ENCODE measurements at places on chromosomes 3 and 15. TPM values are rescaled to one million over a fixed set of nuclear protein-coding genes. Genes with fewer than 3 reads are reported as not detected.

Gene HGD
- total RNA-seq: 0.90 TPM

Gene MRPL3
- 251 TPM for total RNA-seq

Gene GPR27
- total RNA-seq: 2.0 TPM

Gene DUOX1
- total RNA-seq: 0.22 TPM

Gene CPB1
- total RNA-seq: 6.5 TPM

Gene EAF1
- 21.8 TPM for total RNA-seq

Gene GRIP2
- total RNA-seq: not detected

Gene HYKK
- 0.76 TPM for total RNA-seq

Gene CCR1
- 3.2 TPM for total RNA-seq

Gene CMC1
- 23.7 TPM for total RNA-seq

Gene PLA2G4E
- total RNA-seq: not detected

Gene SLC24A5
- total RNA-seq: not detected

Gene LRRC57
- 17.0 TPM for total RNA-seq

Gene RARB
- total RNA-seq: not detected

Gene EFCC1
- 0.26 TPM for total RNA-seq

Gene EXD1
- not detected for total RNA-seq

Gene CBLB
- 78.6 TPM for total RNA-seq

Gene PLA2G4D
- total RNA-seq: not detected

Gene UQCC5
- 23.2 TPM for total RNA-seq

Gene SCG3
- not detected for total RNA-seq

Gene CA12
- 0.14 TPM for total RNA-seq

Gene GOLGA8T
- total RNA-seq: not detected

Gene GHRL
- 0.63 TPM for total RNA-seq

Gene A4GNT
- not detected for total RNA-seq

Gene GABRR3
- not detected for total RNA-seq

Gene TMEM212
- total RNA-seq: not detected

Gene BHLHE40
- 90.8 TPM for total RNA-seq

Gene ARL8B
- total RNA-seq: 89.4 TPM

Gene ROBO2
- not detected for total RNA-seq

Gene HTD2
- total RNA-seq: 15.9 TPM

Gene CX3CR1
- total RNA-seq: 0.32 TPM

Gene RTP4
- 1.5 TPM for total RNA-seq

Gene ITIH4
- total RNA-seq: 8.0 TPM

Gene CSPG4
- not detected for total RNA-seq

Gene RHCG
- not detected for total RNA-seq

Gene DNASE1L3
- total RNA-seq: not detected

Gene LRRC2
- total RNA-seq: 0.03 TPM

Gene ABI3BP
- total RNA-seq: 0.21 TPM

Gene TM4SF18
- not detected for total RNA-seq

Gene WDR93
- total RNA-seq: not detected

Gene GATM
- 1.2 TPM for total RNA-seq

Gene GRAMD2A
- total RNA-seq: not detected

Gene GPR171
- 75.3 TPM for total RNA-seq

Gene APOD
- total RNA-seq: not detected

Gene GOLGA8M
- not detected for total RNA-seq

Gene ECE2
- total RNA-seq: not detected

Gene FETUB
- total RNA-seq: not detected
